PC-3 (cell line): ENCODE measurements at places on chromosomes 4 and X. TPM values are rescaled to one million over a fixed set of nuclear protein-coding genes. Genes with fewer than 3 reads are reported as not detected.

GRCh38 chr4:17662694-17663093 lies 48.3 kb downstream of the MED28 start:
- DNase-seq: peak; percentile 28
- no peaks in the 10 kb centered on the region for H3K27me3 ChIP-seq
- no peaks in the 10 kb centered on the region for H3K4me1 ChIP-seq
- H3K4me3 ChIP-seq: no peak overlapping the region
- no peak overlapping the region for H3K27ac ChIP-seq

GRCh38 chrX:69618803-69619202 lies 2.9 kb downstream of the EDA start:
- H3K4me1 ChIP-seq: peaks cover 6% of the 10 kb centered on the region; the same call in 1 of the 2 replicates
- H3K27ac ChIP-seq: no peak overlapping the region
- DNase-seq: peak; percentile 39

The ADGRA3 gene
- 29.0 and 35.7 TPM in 2 replicates for total RNA-seq

The XAGE2 gene
- total RNA-seq: not detected in 2 replicates

- H3K27ac ChIP-seq: no peak overlapping the region
- H3K4me1 ChIP-seq: no peaks in the 10 kb centered on the region
- no peaks in the 10 kb centered on the region for H3K36me3 ChIP-seq
- H3K27me3 ChIP-seq: no peaks in the 10 kb centered on the region
- H3K4me3 ChIP-seq: no peak overlapping the region
- DNase-seq: no peak
These were observed 7.5 kb downstream of the CHM start for GRCh38 chrX:86039625-86040568.

The ARR3 gene
- not detected in 2 replicates for total RNA-seq

DNA sequence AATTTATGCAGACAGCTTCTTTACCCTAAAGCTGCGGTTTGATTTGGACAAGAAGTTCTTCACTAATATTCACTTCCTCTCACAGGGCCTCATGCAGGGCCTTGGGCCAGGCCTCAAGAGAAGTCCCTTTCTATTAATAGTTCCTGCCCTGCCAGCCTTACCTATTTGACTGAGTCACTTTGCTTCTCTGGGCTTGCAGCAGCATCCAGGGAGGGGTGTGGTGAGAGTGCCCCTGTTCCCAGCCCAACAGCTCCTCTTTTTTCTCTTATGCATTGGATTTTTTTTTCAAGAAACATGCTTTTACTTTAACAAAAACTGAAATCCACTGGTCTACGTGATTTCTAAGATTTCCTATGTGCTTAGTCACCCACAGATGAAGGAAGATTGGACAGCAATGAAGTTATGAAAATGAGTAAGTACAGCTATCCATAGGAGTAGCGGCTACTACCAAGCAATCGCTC lies 26.7 kb downstream of the FAM156B start:
- H3K4me3 ChIP-seq: peak overlapping the region; percentile 17; the same call in 1 of the 2 replicates
- peak overlapping the region; percentile 61 for H3K27ac ChIP-seq
- H3K4me1 ChIP-seq: peaks cover 13% of the 10 kb centered on the region

DNA sequence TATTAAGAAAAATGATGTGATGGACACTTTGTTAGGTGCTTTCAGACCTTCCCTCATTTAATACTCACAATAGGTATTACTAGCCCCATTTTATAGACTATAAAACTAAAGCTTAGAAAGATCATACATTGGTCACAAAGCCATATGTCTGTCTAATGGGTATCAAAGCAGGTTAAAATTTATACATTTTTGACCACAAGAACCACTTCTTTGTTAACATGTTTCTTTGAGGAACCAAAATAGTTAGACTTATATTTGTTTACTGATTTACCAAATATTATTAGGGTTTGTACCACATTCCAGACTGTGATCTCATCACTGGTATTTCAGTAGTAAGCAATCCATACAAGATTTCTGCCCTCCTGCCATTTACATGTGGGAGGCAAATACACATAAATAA lies 363.3 kb downstream of the NAF1 start:
- no peaks in the 10 kb centered on the region for H3K36me3 ChIP-seq
- no peak for DNase-seq
- no peak overlapping the region for H3K27ac ChIP-seq
- H3K4me1 ChIP-seq: no peaks in the 10 kb centered on the region
- no peak overlapping the region for H3K4me3 ChIP-seq

DNA sequence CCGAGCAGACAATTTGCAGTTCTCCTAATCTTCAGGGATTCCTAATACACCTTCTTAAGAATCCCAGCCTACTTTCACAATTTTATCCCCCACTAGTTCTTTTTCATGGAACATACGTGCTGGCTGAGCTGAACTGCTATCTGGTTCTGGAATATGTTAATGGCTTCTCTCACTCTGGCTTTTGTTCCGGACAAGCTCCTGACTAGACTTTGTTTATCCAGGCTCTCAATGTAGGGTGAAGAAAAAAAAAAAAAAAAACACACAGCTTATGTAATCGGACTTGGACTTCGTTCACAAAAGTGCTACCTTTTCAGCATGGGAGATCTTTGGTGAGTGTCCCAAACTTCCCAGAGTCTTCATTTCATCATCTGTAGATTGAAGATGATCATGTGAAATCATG lies 555.4 kb upstream of the CPEB2 start:
- no peak overlapping the region for H3K4me3 ChIP-seq
- H3K4me1 ChIP-seq: peaks cover 9% of the 10 kb centered on the region
- no peak for DNase-seq
- H3K27ac ChIP-seq: no peak overlapping the region
- H3K36me3 ChIP-seq: no peaks in the 10 kb centered on the region

The GSPT2 gene
- total RNA-seq: 7.0 and 7.4 TPM in 2 replicates

The IL1RAPL1 gene
- 0.12 and 0.44 TPM in 2 replicates for total RNA-seq

The KLKB1 gene
- not detected in 2 replicates for total RNA-seq

GRCh38 chrX:42944381-42944998 lies 166.5 kb upstream of the PPP1R2C start:
- no peaks in the 10 kb centered on the region for H3K4me1 ChIP-seq
- H3K27me3 ChIP-seq: no peaks in the 10 kb centered on the region

The TKTL1 gene
- total RNA-seq: not detected in 2 replicates

DNA sequence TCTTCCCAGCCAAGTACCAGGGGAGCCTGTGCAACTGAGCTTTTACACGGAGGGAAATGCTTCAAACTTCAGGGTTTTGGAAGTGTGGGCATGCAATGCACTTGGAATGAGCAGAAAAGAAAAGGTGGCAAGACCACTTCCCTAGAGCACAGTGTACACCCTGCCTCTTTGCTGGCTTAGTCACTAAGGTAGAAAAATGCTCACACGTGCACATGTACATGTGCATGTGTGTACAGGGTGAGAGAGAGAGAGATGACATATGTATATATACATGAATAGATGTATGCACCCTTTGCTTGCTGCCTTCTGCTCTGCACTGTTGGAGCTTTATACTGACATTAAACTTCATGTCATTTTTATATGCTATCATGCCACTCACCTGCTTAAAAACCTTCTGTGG lies 7.9 kb upstream of the KLF3 start:
- H3K4me3 ChIP-seq: no peak overlapping the region
- no peaks in the 10 kb centered on the region for H3K36me3 ChIP-seq
- H3K27ac ChIP-seq: no peak overlapping the region
- no peaks in the 10 kb centered on the region for H3K27me3 ChIP-seq
